ENCODE measurements at places on chromosomes 7 and 10.

DNA sequence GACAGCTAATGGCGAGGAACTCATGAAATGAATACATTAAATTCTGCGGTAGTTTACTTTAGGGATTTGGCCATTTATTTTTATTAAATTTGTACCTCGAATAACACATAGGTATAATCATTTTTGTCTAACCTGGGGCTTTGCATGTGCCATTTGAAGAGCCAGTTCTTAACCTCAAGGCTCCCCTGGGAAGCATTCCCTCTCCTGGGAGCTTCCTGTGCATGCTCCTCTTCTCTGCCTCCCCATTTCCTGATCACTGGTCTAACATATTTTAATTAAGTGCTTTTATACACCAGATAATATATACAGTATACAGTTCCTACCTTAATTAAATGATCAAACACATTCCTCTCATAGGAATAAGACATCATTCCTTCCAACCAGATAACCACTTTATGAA, 183.9 kb upstream of the FZD1 start:
- no peak for DNase-seq

DNA sequence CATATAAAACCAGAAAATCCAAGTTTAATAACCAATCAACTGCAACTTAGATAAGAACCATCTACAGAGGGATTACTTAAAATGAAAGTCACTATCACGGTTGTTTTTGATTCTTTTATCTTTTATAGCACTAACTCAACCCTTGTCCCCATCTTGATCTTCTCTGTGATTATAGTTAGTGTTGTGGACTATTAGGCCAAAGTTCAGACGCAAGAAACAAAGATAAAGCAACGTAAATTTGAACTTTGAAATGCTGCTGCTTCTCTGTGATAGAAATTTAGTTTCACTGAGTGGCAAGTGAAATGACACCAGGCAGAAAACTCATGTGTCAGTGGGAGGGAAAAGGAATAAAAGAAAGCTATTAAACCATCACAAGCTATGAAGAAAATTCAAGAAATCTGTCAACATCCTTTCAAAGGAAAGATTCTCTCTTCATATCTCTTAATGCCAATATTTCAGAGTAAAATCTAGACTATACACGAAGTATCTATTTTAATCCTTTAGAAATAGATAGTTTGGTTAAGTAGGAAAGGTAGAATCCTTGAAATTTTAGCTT, 71.8 kb upstream of the MALRD1 start:
- DNase-seq: no peak

DNA sequence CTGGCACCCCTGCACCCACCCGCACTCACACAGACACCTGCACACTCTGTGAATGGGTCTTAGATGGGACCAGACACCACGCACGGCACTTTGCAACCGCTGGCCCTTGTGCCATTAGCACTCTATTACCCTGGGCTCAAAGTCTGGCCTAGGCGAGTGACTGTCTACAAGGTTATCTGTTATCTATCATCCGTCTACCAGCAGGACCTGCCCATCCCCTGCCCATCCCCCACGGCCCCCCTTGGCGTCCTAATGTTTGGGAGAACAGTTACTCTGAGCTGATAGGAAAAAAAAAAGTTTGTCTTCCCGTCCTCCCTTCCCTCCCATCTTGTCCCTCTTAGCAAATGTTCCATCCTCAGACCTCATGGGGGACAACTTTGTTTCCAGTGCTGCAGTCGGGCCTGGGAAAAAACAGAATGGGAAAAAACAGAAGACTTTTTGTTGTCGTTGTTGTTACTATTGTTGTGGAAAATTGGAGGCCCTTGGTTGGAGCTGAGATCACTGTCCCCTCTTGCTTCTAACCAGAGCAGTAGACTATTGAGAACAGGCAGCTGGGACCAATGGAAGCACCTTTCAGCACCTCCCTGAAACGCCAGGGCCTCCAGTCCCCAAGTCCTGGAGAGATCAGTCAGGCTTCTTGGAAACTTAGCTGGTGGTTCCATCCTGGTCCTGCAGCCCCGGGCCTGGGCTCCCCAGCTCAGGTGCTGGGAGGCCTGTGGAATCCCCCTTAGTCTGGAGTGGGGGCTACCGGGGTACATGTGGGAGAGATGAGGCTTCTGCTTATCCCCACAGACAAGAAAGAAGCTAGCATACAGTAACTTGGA, 12.2 kb downstream of the UNCX start:
- DNase-seq: peak; percentile 54

GRCh38 chr10:34094146-34094696, 720.9 kb downstream of the PARD3 start:
- no peak for DNase-seq

DNA sequence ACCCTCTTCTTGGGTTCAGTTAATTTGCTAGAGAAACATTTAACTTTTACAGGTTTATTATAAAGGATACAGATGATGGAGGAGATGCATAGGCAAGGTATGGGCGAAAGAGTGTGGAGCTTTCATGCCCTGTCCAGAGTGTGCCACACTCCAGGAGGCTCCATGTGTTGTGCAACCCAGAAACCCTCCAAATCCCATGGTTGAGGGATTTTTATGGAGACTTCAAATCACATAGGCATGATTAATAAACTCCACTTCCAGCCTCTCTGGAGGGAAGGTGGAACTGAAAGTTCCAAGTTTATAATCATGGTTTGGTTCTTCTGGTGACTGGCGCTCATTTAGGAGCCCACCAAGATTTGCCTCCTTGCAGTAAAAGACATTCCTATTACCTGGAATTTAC, 159.9 kb downstream of the PHTF2 start:
- no peak for DNase-seq

GRCh38 chr10:71939861-71940474, 24.2 kb upstream of the CHST3 start:
- DNase-seq: no peak

- DNase-seq: no peak
Measured at GRCh38 chr10:107899502-107900062, 735.1 kb upstream of the SORCS1 start.

DNA sequence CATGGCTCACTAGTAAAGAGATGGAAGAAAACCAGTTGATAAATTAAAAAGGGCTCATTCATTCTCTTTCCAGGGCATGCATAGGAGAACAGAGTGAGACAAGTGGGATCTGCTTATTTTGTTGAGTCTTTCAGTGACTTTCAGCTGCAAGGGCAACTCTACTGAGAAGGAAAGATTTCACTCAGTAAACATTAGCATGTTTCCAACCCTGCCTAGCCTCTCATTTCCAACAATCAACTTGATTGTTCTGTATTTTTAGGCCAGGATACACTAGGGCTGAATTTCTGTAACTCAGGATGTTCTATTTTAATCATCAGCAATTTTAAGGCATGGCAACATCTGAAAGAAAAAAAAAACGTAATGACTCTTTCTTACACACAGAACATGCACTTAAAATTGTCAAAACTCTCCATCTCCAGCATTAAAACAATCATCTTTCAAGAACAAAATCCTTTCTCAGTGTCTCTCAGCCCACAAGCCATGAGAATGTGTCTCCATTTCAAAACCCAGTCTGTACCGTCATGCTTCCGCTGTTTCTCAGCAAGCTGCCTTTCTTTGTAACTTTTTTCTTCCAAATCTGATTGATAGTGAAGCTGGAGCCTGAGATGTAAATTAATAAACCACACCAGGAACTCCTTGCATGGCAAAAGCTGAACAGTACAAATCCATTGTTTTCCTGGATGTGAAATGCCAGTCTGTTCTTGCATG, 147.2 kb upstream of the KLF14 start:
- DNase-seq: no peak

DNA sequence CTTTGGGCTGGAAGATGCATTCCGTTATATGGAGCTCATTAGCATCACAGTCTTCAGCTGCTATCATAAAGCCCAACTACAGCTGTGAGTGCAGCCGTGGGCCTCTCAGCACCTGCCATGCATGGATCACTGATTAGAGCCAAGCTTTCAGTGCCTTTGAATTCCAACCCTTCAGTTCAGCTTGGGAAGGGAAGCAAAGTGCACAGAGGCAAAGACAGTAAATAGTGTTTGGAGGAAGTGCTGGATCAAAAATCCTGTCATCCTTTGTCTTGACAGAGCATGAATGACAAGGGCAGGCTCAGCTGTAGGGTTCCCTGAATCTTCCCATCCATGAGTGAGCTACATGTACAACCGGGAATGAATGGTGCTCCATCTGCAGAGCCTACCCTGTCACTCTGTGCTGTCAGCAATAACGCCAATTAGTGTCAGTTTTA, 153.7 kb downstream of the DNAJB9 start:
- DNase-seq: no peak

All from right kidney (tissue), 9 donors.